ENCODE measurements at places on chromosomes 7 and 10.

GRCh38 chr10:125129076-125129458 lies 31.3 kb downstream of the CTBP2 start:
- DNase-seq = no peak

- DNase-seq = no peak
Measured at GRCh38 chr10:69080226-69080625, 7.7 kb upstream of the SRGN start.

DNA sequence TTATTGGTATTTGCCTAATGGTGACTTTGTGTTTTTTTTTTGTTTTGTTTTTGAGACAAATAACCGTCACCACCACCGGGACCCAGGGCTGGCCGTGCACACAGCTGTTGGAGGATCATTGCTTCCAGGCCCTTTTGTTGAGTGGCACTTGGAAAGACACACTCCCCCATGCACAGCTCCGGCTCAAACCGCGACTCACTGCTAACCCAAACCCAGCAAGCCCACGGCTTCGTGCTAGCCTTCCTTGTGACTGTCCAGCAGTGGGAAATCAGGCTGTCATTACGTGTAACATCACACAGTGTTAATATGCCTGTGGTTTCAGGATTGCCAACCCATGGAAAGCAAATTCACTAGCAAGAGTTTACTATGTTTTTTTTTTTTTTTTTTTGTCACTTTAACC lies 17.4 kb downstream of the BNIP3 start:
- DNase-seq = no peak

DNA sequence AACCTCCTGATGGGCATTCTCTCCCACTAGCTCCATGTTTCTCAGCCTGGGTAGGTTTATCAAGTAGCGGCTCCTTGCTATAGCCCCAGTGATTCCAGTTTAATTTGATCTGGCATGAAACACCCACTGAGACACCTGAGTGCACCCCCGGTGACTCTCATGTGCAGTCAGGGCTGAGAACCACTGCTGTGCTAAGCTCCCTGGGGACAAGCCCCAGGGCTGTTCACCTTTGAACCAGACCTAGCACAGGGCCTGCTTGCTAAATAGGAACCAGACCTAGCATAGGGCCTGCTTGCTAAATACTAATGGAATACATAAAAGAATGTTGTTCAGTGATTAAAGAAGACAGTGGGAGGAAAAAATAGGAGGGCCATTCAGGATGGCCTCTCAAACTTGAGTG lies 167.6 kb downstream of the JAZF1 start:
- DNase-seq = no peak

GRCh38 chr7:24921362-24921679 lies 58.7 kb downstream of the OSBPL3 start:
- DNase-seq = no peak

DNA sequence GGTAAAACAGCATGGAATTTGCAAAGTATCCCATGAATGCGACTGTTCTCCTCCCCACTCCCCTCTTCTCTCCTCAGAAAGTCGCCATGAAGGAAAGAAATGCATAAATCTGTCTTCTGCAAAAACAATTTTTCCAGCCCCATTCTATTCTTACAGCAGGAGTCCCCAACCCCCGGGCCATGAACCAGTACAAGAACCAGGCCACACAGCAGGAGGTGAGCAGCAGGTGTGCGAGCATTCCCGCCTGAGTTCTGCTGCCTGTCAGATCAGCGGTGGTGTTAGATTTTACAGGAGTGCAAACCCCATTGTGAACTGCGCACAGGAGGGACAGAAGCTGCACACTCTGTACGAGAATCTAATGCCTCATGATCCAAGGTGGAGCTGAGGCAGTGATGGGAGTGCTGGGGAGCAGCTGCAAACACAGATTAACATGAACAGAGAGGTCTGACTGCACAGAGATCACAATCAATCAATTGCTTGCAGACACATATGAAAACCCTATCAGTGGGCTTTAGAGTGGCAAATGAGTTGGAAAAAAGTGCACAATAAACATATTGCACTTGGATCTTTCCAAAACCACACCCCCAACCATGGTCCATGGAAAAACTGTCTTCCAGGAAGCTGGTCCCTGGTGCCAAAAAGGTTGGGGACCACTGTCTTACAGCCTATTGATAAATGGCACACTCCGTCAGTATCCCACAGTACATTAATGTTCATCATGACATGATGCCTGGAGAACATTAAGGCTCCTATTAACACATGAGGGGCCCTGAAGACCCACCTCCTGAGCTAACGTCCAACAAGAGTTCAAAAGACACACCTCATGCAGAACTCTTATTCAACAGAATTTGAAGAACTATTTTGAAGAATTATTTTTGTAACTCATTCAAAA lies 205.0 kb downstream of the PTPRN2 start:
- DNase-seq = no peak

DNA sequence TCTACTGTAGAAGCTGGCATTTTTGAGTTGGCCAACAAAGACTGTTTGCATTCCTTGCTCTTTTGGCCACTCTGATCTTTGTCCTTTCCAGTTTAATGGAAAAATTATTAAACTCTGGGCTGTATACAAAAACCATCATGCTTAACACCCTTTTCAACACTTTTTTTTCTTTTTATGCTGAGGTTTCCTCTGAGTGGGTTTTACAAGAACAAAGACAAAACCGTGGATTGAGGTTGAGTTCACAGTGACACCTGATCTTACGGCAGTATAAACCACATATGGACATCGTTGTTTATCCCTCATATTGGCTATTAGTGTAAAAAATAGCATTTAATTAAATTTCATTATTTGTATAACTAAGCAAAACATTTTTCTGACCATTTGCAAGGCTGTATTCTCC lies 21.8 kb downstream of the MGAM start:
- no peak for DNase-seq

DNA sequence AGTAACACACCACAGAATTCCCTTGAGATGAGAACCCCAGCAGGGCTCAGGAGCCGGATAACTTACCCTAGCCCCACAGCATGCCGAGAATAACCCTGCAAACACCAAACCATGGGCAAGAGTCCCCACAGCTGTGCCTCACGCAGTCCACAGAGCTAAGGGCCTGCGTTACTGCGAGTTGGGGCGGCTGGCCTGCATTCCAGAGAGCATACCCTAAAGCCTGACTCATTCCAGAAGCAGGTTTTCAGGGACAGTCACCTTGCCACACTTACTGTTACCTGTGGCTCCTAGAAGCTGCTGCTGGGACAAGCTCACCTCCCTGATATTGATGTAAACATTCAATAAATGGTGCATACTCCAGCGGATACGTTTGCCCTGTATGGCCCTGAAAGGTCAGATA lies 18.6 kb downstream of the FGFR2 start:
- DNase-seq = no peak

GRCh38 chr10:52915391-52915790 lies 142.8 kb upstream of the MBL2 start:
- no peak for DNase-seq

- DNase-seq = no peak
Measured at GRCh38 chr10:71216363-71216695, 4.0 kb downstream of the UNC5B start.

DNA sequence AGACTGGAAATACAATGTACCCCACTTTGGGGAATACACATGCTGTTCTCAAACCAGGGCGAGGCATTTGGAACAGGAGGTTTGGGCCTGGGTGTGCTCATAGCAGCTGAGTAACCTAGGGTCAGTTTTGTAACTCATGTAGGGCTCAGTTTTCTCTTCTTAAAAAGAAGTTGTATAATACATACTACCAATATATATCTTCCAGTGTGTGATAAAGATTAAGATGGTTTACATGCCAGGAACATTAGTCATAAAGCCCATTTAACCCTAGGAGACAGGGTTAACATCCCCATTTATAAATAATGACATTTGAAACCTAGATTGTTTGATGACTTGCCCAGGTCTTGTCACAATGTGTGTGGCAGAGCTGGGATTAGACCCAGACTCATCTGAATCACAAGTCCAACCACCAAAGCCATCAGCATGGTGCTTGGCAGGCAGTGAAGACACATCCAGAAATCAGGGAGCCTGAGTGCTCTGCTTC lies 6.0 kb downstream of the AKR1B10 start:
- DNase-seq = no peak

DNA sequence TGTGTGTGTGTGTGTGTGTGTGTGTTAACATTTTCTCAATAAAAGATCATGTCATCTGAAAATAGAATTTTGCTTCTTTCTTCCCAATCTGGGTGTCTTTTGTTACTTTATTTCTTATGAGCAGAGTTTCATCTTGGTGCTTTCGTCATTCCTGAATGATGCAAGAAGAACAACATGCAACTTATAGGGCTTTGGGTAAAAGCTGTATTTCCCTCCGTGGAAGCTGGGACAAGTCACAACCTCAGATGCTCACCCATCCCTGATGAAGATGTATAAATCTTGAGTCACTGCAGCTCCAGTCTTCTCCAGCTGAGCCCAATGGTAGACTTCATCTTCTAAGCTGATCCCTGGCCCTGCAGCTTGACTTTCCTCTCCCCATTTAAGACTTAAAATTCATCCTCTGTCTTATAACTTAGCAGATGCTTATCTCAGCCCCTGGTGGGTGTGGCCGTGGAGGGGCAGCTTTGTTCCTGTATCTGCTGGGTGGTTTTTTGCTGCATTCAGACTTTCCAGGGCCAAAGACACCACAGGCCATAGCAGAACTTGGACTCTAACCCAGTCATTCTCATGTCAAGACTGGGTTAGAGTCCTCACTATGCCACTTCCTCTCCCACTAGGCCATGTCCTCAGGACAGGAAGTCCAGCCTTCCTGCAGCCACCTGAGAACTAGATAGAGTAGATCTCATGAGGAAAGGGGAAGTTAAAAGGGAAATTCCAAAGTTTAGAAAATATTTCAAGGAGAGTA lies 356.4 kb downstream of the TNS3 start:
- DNase-seq = no peak

DNA sequence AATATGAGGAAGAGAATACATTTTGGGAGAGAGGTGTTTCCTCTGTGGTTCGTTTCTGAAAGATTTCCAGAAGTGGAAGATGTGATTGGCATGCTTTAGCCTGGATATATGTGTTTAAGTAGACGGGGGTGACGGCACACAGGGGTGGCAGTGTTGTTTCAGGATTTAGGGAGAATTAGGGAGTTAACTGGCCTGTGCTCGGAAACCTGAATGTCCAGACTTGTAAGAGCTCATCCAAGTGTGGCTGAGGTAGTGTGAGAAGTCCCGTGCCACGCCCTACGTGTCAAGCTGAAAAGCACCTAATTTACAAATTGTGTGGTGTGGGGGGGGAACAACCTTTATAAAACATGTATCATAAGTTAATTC lies 1.1 kb downstream of the RALA start:
- no peak for DNase-seq

DNA sequence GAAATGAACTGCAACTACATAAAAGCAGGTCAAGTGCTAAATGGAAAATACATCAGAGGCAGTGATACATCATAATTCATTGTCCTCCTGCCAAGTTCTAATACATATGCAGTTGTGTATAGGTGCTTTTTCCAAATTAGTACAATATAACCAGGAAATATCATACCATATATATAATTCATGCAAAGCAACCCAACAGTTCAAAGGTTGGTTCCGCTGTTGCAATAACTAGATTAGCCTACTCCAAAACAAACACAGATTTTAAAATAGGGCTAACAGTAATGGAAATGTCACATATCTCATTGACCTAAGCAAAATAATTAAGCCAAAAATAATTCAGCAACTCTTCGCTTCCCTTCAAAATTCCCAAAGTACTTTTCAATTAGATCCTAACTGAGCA lies 88.9 kb upstream of the NEBL start:
- no peak for DNase-seq

- DNase-seq = no peak
Measured at GRCh38 chr10:114095559-114096337, 52.1 kb downstream of the ADRB1 start.

GRCh38 chr10:109913306-109913892 lies 9.9 kb downstream of the XPNPEP1 start:
- DNase-seq = no peak

DNA sequence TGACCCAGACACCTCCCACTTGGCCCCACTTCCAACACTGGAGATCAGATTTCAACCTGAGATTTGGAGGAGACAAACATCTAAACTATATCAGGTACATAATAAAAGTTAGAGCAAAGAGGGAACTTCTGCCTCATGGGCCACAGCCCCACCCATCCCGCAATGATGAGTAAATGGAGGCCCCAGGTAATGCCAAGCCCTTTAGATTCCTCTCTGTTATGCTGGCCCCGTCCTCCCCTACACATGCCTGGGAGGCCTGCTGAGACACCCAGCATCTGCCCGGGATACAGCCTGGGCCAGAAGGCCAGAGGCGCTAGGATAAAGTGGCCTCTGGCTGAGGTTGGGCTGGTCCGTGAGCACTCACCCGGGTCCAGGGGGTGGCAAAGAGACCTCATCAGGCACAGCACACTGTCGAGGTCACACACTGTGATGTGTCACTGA lies 185.5 kb upstream of the SH2B2 start:
- no peak for DNase-seq

- DNase-seq = no peak
Measured at GRCh38 chr10:7488418-7488829, 77.6 kb upstream of the SFMBT2 start.

GRCh38 chr7:104010052-104010909 lies 20.8 kb upstream of the RELN start:
- DNase-seq = no peak

GRCh38 chr10:104427989-104428388 lies 74.4 kb downstream of the CFAP58 start:
- no peak for DNase-seq

DNA sequence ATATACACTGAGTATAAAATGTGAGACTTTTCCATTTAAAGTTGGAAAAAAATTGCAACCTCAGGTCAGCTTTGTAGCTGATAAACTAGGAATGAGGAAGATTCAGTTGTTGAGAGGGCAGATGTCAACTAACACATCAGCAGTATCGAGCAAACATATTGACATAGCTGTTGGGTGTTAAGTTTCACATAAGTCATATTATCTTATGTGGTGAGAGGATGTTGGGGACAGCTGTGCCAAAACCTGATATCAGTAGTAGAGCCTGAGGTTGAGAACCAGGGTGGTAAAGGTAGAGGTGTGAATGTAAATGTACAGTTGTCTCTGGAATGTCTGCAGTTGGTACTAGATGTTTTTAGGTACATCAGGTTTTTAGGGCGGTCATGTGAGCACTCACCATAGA lies 5.0 kb downstream of the ZRANB1 start:
- no peak for DNase-seq

DNA sequence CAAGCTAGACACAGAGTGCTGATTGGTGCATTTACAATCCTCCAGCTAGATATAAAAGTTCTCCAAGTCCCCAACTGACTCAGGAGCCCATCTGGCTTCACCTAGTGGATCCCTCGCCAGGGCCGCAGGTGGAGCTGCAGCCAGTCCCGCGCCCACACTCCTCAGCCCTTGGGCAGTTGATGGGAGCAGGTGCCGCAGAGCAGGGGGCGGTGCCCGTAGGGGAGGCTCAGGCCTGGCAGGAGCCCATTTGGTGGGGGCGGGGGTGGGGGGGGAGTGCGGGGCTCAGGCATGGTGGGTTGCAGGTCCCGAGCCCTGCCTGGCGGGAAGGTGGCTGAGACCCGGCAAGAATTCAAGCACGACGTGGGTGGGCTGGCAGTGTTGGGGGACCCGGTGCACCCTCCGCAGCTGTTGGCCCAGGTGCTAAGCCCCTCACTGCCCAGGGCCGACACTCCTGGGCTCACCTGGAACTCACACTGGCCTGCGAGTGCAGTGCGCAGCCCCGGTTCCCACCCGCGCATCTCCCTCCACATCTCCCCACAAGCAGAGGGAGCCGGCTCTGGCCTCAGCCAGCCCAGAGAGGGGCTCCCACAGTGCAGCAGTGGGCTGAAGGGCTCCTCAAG lies 101.7 kb downstream of the ZNF438 start:
- no peak for DNase-seq
